T47D (cell line): ENCODE measurements at places on chromosomes 3 and 15.

DNA sequence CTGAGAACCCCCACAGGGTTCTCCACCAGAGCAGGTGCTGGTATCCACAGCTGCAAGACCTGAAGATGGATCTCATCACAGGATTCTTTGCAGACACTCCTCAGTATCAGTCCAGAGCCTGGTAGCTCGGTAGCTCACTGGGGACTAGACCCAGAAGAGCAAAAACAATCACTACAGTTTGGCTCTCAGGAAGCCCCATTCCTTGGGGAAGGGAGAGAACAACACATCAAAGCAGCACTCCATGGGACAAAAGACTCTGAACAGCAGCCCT, 22.2 kb downstream of the STRIT1 start:
- DNase-seq = no peak

- DNase-seq = no peak
Measured at GRCh38 chr15:62104401-62104800, 37.6 kb downstream of the C2CD4A start.

GRCh38 chr3:60742606-60743145, 508.6 kb downstream of the FHIT start:
- DNase-seq = peak; percentile 68

GRCh38 chr3:48397767-48398681, 26.0 kb downstream of the FBXW12 start:
- no peak for DNase-seq

DNA sequence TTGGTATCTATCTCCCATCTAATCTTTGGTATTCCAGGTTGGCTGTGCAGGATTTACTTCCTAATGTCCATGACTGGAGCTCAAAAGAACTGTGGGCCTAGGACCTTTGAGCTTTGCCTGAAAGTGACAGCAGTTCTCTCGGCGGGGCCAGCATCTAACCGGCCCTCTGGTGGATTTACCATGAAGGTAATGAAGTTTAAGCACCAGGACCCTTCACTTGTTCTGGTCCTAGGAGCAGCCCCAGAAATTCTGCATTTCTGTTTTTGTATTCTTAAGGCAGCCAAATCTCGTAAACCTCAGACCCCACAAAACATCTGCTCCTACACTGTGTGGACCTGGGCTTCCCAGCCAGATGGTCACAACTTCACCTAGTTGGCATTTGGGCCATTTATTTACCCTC, 13.0 kb downstream of the CALML4 start:
- no peak for DNase-seq

DNA sequence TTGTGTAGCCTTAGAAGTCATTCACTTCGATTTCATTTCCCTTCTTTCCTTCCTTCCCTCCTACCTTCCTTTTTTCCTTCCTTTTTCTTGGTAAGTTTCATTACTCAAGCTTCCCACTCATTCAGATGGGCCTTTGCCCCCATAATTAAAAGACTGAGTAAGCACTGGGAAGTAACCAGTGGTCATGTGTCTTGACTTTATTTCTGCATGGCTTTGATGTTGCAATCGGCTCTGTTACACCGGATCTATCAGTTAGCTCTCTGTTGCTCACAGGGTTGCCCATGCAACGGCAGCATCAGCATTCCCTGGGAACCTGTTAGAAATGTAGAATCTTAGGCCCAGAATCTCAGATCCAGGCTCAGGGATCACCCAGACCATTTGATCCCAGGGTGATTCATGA, 25.6 kb upstream of the LARS2 start:
- no peak for DNase-seq

GRCh38 chr3:127037971-127038446, 55.1 kb downstream of the PLXNA1 start:
- DNase-seq = no peak

DNA sequence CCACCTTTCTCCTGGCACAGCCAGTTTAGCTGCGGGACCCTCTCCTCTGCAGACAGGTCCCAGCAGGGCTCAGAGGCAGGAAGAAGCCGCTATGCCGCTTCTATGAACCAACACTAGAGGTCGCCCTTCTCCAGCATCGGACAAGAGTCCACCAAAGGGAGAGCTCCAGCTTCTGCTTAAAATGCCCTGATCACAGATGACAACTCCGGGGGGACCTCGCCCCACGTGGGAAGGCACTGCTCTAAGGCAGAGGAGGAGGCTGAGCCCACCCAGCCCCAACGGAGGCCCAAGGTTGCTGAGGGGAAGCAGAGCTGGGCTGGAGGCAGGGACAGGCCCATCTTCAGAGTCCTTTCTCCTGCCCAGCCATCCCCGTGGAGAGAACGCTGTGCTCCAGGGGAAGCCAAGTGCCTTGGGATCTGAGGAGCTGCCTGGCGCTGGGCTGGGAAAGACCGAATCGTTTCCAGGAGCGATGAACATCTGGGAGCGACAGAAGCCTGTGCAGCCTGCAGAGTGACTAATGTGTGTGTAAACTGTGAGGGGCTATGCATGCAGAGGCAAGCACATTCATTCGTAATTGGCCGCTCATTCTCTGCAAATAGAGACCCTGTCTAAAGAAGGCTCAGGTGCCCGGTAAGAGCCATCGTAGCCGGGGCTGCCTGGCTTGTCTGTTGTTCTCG, 43.5 kb upstream of the BDH1 start:
- DNase-seq = peak; percentile 91

DNA sequence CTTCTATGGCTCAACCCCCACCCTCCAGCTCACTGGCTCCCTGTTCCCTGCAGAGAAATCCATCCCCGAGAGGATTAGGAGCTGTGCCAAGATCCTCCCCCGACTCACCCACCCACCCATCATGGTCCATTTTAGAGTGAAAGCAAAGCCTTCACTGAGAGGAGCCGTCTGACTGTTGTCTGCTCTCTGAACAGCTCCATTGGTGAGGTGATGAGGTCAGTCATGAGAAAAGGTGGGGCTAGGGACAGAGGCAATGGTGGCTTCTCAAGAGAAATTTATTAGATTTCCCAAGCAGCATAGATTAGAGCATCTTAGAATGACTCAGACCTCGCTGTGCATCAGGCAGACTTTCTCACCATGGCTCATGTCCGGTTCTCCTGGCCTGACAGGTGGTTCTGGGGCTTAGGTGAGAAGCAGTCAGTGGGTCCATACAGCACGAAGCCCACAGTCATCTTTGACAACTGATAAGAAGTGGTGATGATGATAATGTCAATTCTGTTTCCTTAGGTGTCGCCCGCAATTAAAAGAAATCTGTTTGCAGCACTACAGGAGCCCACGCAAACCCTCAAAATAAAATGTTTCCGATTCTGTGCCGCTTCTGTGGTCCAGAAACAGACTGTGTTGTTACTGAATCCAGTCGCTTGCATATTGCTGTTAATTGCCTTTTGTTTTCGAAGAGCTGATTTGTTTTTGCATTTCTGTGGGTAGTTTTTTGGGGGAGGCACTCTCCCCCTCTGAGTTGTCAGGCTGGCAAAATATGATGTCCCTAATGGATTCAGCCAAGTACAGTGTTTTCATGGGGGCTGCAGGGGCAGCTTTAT, 24.8 kb upstream of the RHO start:
- DNase-seq = no peak

- no peak for DNase-seq
Measured at GRCh38 chr15:79632457-79632856, 200.3 kb downstream of the MINAR1 start.

GRCh38 chr3:172373912-172374311, 74.3 kb downstream of the GHSR start:
- DNase-seq = no peak

DNA sequence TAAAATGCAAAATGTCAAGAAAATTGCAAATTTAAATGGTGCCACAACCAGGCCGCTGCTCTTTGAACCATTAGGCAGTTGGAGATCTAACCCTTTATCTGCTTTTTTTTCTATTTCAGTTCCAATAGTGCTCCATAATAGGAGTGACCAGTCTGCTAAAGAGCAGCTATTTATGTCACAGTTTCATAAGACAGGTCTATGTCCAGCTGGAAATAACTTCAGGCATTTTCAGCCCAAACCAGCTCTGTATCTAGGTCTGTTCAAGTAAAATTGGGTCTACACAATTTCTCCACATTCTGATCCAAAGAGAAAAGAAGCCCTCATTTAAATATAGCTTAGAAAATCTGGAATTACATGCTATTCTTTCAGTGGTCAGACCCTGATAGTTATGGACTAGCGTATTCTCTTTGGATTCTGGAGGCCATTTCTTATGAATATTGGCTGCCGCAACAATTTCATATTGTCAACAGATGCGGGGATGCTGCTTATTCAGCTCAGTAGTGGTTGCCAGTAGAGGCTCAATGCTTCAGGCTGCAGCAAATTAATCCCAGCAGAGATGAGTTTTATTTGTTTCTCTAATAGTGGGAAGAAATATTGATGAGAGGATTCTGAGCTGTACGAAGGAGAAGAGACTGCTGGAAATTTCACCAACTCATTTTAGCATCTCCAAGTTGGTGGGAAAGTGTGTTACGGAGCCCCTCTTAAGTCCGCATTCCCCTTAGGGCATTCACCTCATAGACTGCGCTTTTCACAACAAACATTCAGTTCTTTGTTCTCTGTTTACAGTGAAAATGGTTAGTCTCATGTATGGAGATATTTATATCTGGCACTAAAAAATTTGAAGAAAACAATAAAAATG, 887.0 kb downstream of the ROBO1 start:
- DNase-seq = no peak

- no peak for DNase-seq
Measured at GRCh38 chr3:143078883-143079282, 40.7 kb upstream of the CHST2 start.

GRCh38 chr3:188077160-188077799, 76.7 kb upstream of the LPP start:
- no peak for DNase-seq

DNA sequence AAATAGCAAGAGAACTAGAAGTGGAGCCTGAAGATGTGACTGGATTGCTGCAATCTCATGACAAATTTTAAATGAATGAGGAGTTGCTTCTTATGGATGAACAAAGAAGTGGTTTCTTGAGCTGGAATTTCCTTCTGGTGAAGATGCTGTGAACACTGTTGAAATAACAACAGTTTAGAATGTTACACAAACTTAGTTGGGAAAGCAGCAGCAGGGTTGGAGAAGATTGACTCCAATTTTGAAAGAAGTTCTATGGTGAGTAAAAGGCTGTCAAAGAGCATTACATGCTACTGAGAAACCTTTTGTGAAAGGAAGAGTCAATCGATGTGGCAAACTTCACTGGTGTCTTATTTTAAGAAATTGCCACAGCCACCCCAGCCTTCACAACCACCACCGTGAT, 220.9 kb upstream of the LRRFIP2 start:
- no peak for DNase-seq
